ENCODE measurements at places on chromosomes 4 and X. TPM values are rescaled to one million over a fixed set of nuclear protein-coding genes. Genes with fewer than 3 reads are reported as not detected.

Gene PRRG1
- 10.4 TPM for total RNA-seq

Gene WDR45
- total RNA-seq = 68.7 TPM

Gene MAGED4B
- 8.4 TPM for total RNA-seq

Gene DOK7
- not detected for total RNA-seq

DNA sequence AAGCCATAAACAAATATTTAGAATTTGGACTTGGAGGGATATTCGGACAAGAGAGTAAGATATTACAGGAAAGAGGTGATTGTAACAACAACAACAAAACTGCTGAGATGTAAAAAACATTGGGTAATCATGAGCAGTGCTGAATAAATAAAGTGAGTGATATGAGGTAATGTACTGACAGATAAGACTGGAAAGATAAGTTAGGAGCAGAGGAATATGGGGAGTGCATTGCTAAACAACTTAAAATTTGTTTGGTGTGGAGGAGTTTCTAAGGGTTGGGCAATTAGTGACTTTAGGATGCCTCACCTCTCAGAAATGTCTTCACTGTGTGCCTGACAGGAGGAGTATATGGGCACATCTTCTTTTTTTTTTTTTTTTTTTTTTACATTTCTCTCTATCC, 637.8 kb upstream of the GRIA3 start:
- no peak overlapping the region for H3K4me3 ChIP-seq
- no peaks in the 10 kb centered on the region for H3K36me3 ChIP-seq
- H3K27me3 ChIP-seq = no peaks in the 10 kb centered on the region
- DNase-seq = no peak

- H3K36me3 ChIP-seq = no peaks in the 10 kb centered on the region
- no peak for DNase-seq
- no peaks in the 10 kb centered on the region for H3K27me3 ChIP-seq
- H3K27ac ChIP-seq = no peak overlapping the region
- H3K4me1 ChIP-seq = no peaks in the 10 kb centered on the region
These were observed 414.4 kb downstream of the SMARCA1 start for GRCh38 chrX:129108936-129109335.

GRCh38 chrX:42751573-42751972, 26.4 kb downstream of the PPP1R2C start:
- H3K4me3 ChIP-seq = no peak overlapping the region
- no peaks in the 10 kb centered on the region for H3K36me3 ChIP-seq
- no peak overlapping the region for H3K27ac ChIP-seq
- no peak for DNase-seq
- no peaks in the 10 kb centered on the region for H3K27me3 ChIP-seq
- no peaks in the 10 kb centered on the region for H3K4me1 ChIP-seq

All from Peyer's patch (tissue), 4 donors.